NCI-H460 (cell line): ENCODE measurements at places on chromosomes 7 and 10. TPM values are rescaled to one million over a fixed set of nuclear protein-coding genes. Genes with fewer than 3 reads are reported as not detected.

The TMEM196 gene
- total RNA-seq, result not detected in 2 replicates

The FAM25C gene
- not detected in 2 replicates for total RNA-seq

The ARPC1A gene
- total RNA-seq, result 162 and 177 TPM in 2 replicates

The INPP5F gene
- total RNA-seq, result 8.0 and 9.3 TPM in 2 replicates

The NUTM2E gene
- total RNA-seq, result not detected in 2 replicates

The CHST3 gene
- total RNA-seq, result 15.2 and 16.0 TPM in 2 replicates

The A1CF gene
- total RNA-seq, result not detected in 2 replicates

The OR6B1 gene
- total RNA-seq, result not detected in 2 replicates

The PNLIP gene
- total RNA-seq, result not detected in 2 replicates

The UNC5B gene
- total RNA-seq, result 50.9 and 55.2 TPM in 2 replicates

The CPEB3 gene
- 3.4 and 3.5 TPM in 2 replicates for total RNA-seq

The ANTXRL gene
- not detected in 2 replicates for total RNA-seq

The ATOH7 gene
- 0.20 TPM in 1 of 2 replicates, not detected in the other for total RNA-seq

The GBX1 gene
- total RNA-seq, result not detected in 2 replicates

The EDRF1 gene
- total RNA-seq, result 21.8 and 24.9 TPM in 2 replicates

The CPN1 gene
- not detected in 2 replicates for total RNA-seq

The FRMD4A gene
- 1.9 and 4.2 TPM in 2 replicates for total RNA-seq

The UPK3B gene
- 0.15 TPM in 1 of 2 replicates, not detected in the other for total RNA-seq

The GPR158 gene
- total RNA-seq, result 0.02 and 0.06 TPM in 2 replicates

The CYP17A1 gene
- not detected in 2 replicates for total RNA-seq

The FFAR4 gene
- not detected in 2 replicates for total RNA-seq

The GPR146 gene
- total RNA-seq, result 0.72 and 1.2 TPM in 2 replicates

The CLRN3 gene
- total RNA-seq, result not detected in 2 replicates

The CADPS2 gene
- 17.2 and 18.0 TPM in 2 replicates for total RNA-seq

The ELAPOR2 gene
- 0.59 and 2.4 TPM in 2 replicates for total RNA-seq

The LRMDA gene
- 0.95 and 0.99 TPM in 2 replicates for total RNA-seq

The ZNF365 gene
- 3.3 and 4.2 TPM in 2 replicates for total RNA-seq

The ITIH5 gene
- not detected in 2 replicates for total RNA-seq

The PLEKHS1 gene
- not detected in 2 replicates for total RNA-seq

The NPTX2 gene
- 1.4 and 2.0 TPM in 2 replicates for total RNA-seq

The FAM13C gene
- 0.09 and 0.10 TPM in 2 replicates for total RNA-seq

The CYP2C19 gene
- not detected in 2 replicates for total RNA-seq

The VGF gene
- total RNA-seq, result 11.6 and 15.4 TPM in 2 replicates

The HKDC1 gene
- 5.6 and 7.6 TPM in 2 replicates for total RNA-seq

The YKT6 gene
- 59.1 and 77.7 TPM in 2 replicates for total RNA-seq

The PLAC9 gene
- total RNA-seq, result not detected in 2 replicates

The EIF3B gene
- total RNA-seq, result 182 and 202 TPM in 2 replicates

The KCNK18 gene
- not detected in 2 replicates for total RNA-seq

The MYH16 gene
- not detected in 2 replicates for total RNA-seq

The GALNT17 gene
- 3.1 TPM in 2 replicates for total RNA-seq

The PDIA4 gene
- total RNA-seq, result 248 and 264 TPM in 2 replicates

The CPA2 gene
- total RNA-seq, result 0.59 and 0.75 TPM in 2 replicates

The ANKRD7 gene
- total RNA-seq, result 0.64 and 0.66 TPM in 2 replicates

The AOC1 gene
- total RNA-seq, result not detected in 2 replicates

The PTF1A gene
- total RNA-seq, result not detected in 2 replicates

The SEPTIN14 gene
- total RNA-seq, result not detected in 2 replicates

The ADAM22 gene
- total RNA-seq, result 3.3 and 3.6 TPM in 2 replicates

The CRHR2 gene
- total RNA-seq, result not detected in 2 replicates

The HSPA12A gene
- 10.0 and 10.6 TPM in 2 replicates for total RNA-seq

The PDE6C gene
- not detected in 2 replicates for total RNA-seq

The TMEM229A gene
- not detected in 2 replicates for total RNA-seq

The HOXA11 gene
- total RNA-seq, result 6.7 and 7.1 TPM in 2 replicates
